ENCODE measurements at places on chromosomes 4 and X.

- DNase-seq, result no peak
These were observed 1848.9 kb upstream of the TENM3 start for GRCh38 chr4:180394312-180394711.

- DNase-seq, result no peak
These were observed 29.0 kb upstream of the RAP1GDS1 start for GRCh38 chr4:98232202-98232601.

- no peak for DNase-seq
These were observed 6.3 kb downstream of the GSTCD start for GRCh38 chr4:105714932-105715331.

GRCh38 chrX:13265111-13265510, 54.7 kb downstream of the ATXN3L start:
- DNase-seq, result no peak

GRCh38 chr4:65089666-65090065, 580.6 kb downstream of the EPHA5 start:
- no peak for DNase-seq

Measured in CD8-positive, alpha-beta memory T cell (primary cell).